NCI-H2227 treated with DMSO at 0.1 percent for 48 hours (cell line): ENCODE measurements at places on chromosomes 7 and 10.

- no peak for DNase-seq
Observed at GRCh38 chr7:36400606-36401005, 10.9 kb downstream of the ANLN start.

DNA sequence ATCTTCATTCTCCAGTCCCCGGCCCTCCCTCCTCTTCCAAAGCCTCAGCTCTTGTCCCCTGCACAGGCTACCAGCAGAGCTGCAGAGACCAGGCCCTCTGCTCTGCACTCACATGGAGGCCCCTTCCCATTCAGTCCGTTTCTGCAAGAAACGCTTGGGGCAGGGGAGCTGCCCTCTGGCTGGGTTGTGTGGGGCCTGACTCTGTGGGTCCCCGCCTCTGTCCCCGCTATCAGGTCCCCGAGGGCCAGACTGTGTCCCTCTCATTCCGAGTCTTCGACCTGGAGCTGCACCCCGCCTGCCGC lies 1.5 kb downstream of the PCOLCE start:
- DNase-seq: peak; percentile 34

DNA sequence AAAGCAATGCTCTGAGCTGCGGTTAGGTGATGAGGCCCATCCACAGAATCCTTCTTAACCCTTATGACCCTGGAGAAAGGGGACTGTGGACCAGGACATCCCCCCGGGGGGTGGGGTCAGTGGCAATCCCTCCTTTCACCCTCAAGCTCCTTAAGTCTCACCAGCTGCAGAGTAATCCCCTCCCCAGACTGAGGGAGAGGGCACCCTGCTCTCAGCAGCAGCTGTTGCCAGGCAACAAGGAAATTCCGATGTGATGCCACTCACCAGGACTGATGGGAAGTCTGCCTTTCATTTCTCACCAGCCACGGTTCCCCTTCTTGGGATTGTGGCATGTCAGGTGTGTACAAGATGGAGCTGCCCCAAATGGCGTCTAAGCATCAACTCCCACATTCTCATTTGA lies 129.6 kb downstream of the DOCK1 start:
- DNase-seq: no peak

DNA sequence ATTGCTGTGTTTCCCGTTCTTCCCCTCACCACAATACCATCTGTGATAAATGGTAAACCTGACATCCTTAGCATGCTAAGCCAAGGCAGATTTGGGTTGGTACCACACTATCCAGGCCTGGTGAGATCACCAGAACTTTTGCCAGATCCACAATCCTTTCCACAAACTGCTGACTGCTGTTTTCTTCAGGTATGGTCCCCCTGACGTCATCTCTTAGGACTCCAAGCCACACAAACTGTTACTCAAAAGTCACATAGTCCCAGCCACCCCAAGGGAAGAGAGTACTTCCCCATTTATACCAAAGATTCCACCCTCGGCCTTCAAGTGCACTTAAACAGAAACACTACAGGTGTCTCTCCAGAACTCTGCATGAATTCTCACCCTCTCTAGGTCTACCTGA lies 34.8 kb downstream of the SLC25A13 start:
- no peak for DNase-seq

- no peak for DNase-seq
Observed at GRCh38 chr10:132480356-132480755, 57.2 kb upstream of the INPP5A start.

DNA sequence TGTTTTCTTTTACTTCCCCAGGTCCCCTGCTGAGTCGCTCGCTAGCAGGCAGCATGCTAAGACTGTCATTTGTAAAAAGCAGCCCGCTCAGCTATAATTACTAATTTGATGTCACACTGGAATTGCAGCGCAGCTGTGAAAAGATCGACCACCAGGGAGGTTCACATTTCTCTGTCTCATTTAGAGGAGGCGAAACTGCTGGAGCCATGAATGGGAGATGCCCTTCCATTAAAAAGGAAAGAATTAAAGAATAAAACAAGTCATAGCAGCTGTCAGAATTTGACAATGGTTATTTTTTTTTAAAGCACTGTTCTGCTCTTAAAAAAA lies 153.5 kb downstream of the PIP4K2A start:
- DNase-seq: peak; percentile 91

- peak; percentile 43 for DNase-seq
Observed at GRCh38 chr7:39353615-39354376, 212.4 kb upstream of the YAE1 start.

DNA sequence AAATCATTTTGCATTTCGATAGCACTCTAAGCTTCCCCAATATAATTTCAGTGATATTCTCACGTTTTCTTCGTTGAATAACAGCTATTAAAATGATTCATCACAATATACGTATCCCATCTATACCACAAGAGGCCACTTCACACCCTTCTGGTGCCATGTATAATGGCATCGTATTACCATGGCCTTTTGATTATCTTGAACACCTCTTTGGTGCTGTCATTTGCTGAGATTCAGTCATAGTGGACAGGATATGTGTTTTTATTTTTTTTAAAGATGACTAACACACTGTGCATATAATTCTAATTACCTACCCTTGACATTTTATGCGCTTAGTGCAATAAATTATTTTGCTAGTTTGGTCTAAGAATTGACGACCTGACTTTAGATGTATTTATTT lies 6.7 kb upstream of the INSYN2A start:
- no peak for DNase-seq

DNA sequence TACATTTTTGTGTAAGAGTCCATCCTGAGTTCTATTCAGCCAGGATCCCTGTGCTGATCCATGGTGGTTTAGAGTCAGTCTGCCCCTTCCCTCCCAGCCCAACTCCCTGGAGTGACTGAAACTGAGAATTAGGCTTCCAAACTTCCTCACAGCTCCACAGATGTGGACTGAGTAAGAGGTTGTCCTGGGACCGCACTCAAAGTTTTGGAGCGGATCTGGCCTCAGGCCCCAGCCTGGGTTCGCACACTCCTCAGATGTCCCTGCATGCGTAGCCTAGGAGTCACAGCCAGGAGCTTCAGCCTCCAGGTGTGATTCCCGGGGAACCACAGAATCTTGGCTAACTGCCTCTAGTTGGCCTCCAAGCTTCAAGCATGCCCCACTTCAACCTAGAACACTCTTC lies 218.1 kb downstream of the C7orf25 start:
- DNase-seq: no peak

- DNase-seq: no peak
Observed at GRCh38 chr7:48416327-48416908, 245.2 kb downstream of the ABCA13 start.

GRCh38 chr10:70912556-70912955 lies 24.2 kb upstream of the PCBD1 start:
- DNase-seq: no peak

GRCh38 chr7:63900394-63901203 lies 98.0 kb upstream of the ZNF722 start:
- DNase-seq: peak; percentile 97

GRCh38 chr7:127221731-127222130 lies 31.0 kb downstream of the GRM8 start:
- DNase-seq: no peak

DNA sequence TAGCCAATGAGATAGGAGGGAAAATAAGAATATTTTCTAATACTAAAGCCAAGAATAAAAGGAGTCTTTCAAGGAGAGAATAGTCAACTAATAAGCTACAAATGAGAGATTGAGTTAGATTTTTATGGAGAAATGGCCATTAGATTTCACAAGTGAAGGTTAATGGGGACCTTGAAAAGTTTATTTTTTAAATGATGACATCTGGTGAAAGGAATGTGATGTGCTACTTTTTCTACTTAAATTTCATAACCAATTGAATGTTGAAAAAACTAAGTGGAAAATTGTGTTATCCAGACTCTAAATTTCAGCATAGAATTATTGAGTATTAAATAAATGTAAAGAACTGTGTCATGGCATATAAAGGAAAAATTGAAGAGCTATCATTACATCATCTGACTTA lies 125.7 kb downstream of the TSPAN12 start:
- no peak for DNase-seq

- no peak for DNase-seq
Observed at GRCh38 chr7:139853506-139854123, 24.6 kb downstream of the TBXAS1 start.

DNA sequence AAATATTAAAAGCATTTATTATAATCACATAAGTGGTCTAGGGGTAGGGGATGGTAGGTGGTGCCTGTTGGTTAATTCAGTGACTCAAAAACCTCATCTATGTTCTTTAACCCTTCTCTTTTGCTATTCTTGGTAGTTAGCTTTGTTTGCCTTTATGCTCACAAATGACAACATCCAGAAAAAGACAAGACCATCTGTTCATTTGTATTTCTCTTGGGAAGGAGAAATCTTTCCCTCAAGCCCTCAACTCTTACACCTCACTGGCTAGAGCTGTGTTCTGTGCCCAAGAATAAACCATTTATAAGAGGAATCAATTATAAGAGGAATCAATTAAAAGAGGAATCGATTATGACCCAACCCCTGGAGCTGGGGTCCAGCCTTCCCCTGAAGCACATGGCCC lies 10.8 kb upstream of the IFRD1 start:
- no peak for DNase-seq

- DNase-seq: no peak
Observed at GRCh38 chr10:21490028-21490710, 35.3 kb downstream of the SKIDA1 start.

DNA sequence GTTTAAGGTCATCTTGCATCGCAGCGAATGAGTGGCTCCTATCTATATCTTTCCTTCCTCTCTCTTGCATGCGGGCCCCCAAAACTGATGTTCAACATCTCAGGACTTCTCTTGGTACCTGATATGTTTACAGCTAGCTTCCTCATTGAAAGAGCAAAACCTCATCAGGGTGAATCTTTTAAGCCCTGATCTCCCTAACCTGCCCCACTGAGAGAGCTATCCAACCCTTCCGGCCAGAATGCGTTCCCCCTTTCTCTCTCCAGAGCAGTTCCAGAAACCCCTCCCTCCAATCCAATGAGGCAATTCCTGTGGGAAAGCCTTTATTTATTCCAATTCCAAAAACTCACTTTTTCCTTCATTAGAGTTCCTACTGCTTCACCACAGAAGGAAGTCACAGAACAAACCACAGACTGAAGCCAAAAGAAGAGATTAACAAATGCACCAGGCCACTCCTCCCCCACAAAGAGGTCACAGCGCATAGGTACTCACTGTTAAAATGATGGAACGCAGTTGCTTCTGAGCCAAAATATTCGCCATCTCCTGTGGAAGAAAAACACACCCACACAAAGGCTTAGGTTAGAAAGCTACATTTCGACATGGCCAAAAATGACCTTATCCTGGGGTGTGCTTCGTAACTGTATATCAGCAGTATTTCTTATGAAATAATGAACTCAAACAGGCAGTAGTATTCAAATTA lies 232.4 kb downstream of the ELMO1 start:
- DNase-seq: no peak

DNA sequence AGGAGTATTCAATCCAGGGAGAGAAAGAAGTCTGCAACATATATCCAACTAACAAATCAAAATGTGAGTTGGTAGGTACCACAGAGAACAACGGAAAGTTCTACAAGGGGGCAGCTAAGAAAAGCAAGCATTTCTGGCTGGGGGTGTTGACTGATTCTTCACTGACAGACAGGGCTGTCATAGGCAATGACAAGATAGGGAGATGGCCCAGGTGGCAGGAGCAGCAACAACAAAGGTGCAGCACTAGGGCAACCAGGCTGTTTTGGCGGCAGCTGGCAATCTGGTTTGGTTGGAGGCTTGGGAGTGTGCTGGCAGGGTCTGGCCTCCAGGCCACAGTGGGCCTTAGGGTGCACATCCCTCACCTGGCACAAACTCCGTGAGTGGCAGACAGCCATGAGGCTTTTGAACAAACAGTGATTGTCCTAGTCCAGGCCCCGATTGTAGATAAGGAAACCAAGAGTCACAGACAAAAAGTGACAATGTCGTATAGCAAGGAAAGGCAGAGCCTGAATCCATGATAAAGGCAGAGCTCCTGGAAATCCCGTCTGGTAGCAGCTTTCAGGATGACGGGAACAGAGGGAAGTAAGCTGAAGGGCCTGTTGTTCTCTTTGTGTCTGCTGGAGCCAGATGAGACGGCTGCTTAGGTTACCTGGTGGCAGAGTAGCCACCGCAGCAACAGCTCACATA lies 28.4 kb downstream of the DPCD start:
- DNase-seq: no peak
